Left ventricle myocardium inferior (tissue), 1 donor: ENCODE measurements at places on chromosomes 3 and 15.

- DNase-seq: peak; percentile 60
Measured at GRCh38 chr3:13540297-13540995, 8.5 kb upstream of the FBLN2 start.

- peak; percentile 53 for DNase-seq
Measured at GRCh38 chr3:133895208-133896001, at the start of gene RAB6B. TSS of gene RAB6B (minus strand) at chr3:133895882. CDS start at chr3:133895466, 416 bp downstream.

DNA sequence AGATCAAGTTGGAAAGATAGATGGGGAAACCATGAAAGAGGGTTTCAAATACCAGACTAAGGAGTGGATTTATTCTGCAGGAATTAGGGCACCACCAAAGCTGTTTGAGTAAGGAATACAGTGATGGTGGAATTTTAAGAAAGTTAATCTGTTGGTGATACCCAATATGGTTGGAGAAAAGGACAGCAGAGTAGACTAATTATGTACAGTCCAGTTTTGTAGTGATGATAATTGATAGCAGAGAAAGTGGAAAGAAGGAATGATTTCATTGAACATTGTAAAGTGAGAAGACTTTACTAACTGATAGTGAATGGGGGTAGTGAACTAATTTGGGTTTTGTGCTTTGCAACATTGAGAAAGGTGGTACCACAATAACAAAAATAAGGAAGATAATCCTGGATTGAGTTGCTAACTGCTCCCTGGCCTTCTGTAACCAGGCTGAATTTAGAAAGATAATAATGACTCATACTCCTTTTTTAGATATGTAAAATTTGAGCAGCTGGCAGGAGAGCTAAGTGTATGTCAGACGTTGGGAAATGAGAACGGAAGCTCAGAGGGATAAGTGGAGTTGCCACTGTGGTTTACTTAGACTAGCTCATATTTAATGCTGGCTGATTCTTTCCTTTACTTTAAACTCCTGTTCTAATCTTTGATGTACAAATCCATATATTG lies 16.9 kb downstream of the TCAIM start:
- no peak for DNase-seq

DNA sequence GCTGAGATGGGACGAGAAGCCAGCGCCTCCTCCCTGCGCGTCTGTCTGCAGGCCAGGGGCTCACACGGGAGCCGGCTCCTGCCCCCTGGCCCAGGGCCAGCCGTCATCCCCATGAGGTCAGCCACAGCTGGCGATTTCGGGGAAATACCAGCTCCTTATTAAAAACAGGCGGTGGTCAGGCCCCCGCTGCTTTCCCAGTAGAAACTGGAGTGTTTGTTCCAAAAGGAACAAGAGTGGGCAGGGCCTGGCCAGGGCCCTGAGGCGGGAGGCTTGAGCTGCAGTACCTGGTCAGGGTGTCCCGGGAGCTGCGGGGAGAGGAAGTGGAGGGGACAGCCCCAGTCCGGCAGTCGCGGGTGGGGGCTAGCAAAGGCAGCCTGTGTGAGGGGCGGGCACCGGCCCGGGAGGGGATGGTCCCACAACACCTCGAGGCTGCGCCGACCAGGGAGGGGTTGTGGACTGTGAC lies 17.8 kb downstream of the MYL3 start:
- DNase-seq: peak; percentile 80

- DNase-seq: no peak
Measured at GRCh38 chr3:8723612-8724011, 10.0 kb upstream of the CAV3 start.

DNA sequence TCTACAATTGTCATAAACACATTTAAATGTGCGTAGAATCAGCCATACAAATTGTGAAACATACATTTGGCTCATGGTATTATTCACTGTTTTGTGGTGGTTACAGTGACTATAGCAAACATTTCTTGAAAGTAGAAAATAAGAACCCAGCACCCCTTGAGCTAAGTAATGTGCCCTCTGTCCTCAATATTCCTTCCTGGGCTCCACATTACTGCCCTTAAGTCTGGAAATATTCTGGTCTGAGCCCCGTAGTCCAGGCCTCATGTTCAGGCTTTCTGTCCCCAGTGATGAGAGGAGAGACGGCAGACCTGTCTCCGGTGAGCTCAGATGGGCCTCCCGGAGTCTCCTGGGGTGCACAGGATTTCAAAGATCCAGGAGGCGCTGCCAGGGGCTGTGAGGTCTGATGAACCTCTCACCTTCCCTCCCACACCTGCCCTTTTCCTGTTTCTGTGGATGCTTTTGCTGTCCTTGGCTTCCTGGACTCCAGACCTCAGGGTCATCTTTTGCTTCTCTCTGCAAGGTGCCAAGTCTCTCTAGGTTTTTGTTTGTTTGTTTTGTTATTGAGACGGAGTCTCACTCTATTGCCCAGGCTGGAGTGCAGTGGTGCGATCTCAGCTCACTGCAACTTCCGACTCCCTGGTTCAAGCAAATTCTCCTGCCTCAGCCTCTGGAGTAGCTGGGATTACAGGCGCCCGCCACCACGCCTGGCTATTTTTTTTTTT lies 8.8 kb upstream of the MUC20 start:
- DNase-seq: no peak

DNA sequence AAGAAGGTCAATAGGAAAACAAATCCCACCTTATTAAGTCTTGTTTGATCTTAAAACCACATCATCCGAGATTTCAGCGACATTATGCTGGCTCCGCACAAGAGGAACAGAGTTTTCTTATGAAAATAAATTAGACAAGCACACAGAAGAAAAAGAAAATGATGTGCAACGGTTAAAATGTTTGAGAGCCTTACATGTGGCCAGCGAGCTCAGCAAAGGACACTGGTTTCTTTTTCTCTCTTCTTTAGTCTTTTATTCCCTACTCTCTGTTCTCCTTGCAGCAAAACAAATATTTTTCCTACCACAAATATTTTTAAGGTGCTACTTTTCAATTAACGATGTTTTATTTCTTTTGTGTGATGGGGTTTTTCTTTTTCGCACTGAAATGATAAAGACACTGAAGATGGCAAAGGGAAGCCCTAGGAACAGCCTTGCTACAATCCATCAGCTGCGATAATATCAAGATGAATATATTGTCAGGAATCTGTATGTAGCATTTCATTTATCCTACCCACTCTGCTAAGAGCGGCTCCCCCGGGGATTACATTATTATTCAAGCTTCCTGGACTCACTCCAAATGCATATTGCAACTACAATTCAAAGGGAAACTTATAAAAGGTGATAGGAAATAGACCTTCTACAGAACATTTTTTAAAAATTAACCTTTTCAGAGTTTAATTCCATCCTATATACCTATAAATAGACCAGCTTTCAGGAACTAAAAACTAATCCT lies 72.9 kb downstream of the ANXA2 start:
- DNase-seq: no peak

DNA sequence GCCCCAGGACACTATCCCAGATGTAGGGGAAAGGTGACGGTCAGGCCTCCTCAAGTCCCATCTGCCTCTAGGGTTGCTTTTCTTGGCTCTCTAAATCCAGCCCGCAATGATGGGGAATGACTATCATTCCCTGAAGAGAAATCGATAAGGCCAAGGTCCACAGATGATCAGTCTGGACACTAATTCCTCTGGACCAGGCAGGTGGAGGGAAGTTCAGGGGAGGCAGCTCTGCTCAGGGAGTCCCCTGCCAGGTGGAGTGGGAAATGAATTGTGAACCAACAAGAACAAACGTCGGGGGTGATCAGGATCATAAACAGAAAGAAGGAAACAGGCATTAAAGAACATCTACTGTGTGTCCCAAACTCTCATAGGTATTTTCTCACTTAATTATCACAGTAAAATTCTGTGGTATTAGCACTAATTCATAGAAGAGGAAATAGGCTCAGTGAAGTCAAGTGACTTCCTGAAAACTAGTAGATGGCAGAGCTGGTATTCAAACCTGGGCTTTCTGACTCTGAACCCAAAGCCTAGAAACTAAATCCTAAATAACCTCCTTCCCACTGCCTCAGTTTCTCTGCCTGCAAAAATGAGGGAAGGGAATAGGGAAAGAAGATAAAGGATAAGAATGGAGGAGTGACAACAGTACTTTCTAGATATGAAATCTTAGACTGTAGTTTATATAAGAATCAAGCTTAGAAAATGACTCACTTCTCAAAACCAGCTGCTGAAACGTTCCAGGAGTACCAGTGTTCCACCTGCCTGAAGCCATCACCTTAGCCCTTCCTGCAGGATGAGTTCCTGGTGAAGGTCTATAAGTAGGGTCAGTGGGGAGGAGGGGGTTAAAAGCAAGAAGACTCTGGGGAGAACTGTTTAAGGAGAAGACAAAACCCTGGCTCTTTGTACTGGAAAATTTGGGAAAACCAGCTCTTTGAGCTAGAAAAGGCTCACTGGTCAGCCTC lies 7.5 kb downstream of the BMF start:
- DNase-seq: no peak

- DNase-seq: no peak
Measured at GRCh38 chr15:80484333-80484864, 80.2 kb downstream of the ARNT2 start.

GRCh38 chr15:74548241-74548640 lies 7.2 kb downstream of the ARID3B start:
- DNase-seq: no peak

DNA sequence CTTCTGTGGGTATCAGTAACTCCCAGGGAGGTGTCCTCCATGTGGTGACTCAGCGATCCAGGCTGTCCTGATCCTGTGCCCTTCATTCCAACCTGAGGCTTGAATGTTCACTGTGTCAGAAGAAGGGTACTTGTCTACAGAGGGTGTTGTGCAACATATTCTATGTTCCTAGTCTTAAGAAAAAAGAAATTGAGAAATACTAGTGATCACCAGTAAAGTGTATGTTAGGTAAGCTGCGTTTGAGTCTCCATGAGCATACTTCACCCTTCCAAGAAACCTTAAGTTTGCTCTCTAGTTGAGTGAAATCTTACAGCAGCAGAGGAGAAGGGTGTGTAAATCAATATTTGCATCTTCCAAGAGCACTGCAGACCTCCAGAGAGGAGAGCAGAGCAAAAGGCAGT lies 122.2 kb upstream of the SLC24A5 start:
- no peak for DNase-seq
